ENCODE measurements at places on chromosomes 4 and X. TPM values are rescaled to one million over a fixed set of nuclear protein-coding genes. Genes with fewer than 3 reads are reported as not detected.
A peak's percentile ranks its signal among the peaks of the same experiment; 100 is the strongest.

DNA sequence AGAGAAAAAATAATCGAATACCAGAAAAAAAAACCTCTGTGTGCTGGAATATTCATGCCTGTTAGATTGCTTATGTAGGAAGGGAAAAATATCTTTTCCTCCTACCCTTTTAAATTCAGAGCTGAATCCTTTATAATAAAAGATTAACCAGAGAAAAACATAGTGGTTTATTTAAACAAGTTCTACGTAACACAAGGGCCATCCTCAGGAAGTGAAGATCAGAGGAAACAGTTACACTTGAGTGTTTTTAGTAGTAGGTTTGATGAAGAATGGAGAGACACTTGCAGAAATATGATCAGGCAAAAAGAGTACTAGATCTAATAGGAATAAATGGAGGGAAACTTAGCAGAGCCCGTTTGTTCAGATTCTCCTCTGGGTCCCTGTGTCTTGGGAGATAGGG, 66.3 kb downstream of the TMEM156 start:
- no peak overlapping the region for H3K27ac ChIP-seq
- H3K36me3 ChIP-seq, result no peaks in the 10 kb centered on the region
- no peak overlapping the region for H3K4me3 ChIP-seq
- no peak for DNase-seq

- no peaks in the 10 kb centered on the region for H3K27me3 ChIP-seq
- DNase-seq, result no peak
- no peaks in the 10 kb centered on the region for H3K4me1 ChIP-seq
- H3K4me3 ChIP-seq, result no peak overlapping the region
- no peak overlapping the region for H3K27ac ChIP-seq
Observed at GRCh38 chr4:81600520-81601357, 129.0 kb upstream of the RASGEF1B start.

DNA sequence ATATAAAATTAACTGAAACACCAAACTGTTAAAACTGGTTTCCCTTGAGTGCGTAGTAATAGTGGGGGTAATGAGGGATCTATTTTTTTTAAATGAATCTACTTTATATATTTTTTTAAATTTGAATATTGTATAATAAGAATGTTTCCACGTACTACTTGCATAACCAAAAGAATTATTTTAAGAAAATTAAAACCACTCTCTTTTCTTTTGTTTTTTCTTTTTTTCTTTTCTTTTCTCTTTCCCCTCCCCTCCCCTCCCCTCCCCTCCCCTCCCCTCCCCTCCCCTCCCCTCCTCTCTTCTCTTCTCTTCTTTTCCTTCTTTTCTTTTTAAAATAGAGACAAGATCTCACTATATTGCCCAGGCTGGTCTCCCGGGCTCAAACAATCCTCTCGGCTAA, 166.9 kb upstream of the MID1 start:
- H3K4me3 ChIP-seq, result no peak overlapping the region
- H3K27me3 ChIP-seq, result peaks cover 36% of the 10 kb centered on the region
- no peak for DNase-seq
- peaks cover 5% of the 10 kb centered on the region for H3K36me3 ChIP-seq
- no peak overlapping the region for H3K27ac ChIP-seq

DNA sequence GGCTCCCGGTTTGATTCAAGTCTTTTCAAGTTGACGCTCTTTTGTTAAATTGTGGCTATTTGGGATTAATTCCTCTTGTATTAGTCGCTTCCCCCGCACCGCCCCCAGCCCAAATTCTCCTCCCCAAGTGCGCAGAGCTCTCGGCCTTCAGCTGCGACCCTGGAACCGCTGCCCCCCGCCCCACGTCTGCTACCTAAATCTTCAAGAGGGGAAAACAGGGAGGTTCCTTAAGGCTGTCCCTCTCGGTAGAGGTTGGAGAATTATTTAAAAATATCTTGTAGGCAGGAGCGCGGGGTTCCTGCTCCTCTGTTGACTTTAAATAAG, 860 bp upstream of the RPS6KA3 start:
- peaks cover 17% of the 10 kb centered on the region for H3K4me1 ChIP-seq
- peak overlapping the region; percentile 96 for H3K27ac ChIP-seq
- H3K27me3 ChIP-seq, result peaks cover 12% of the 10 kb centered on the region

GRCh38 chrX:123157586-123157985, 26.5 kb upstream of the GRIA3 start:
- H3K36me3 ChIP-seq, result no peaks in the 10 kb centered on the region
- H3K4me1 ChIP-seq, result peaks cover 17% of the 10 kb centered on the region
- no peaks in the 10 kb centered on the region for H3K27me3 ChIP-seq
- no peak overlapping the region for H3K27ac ChIP-seq
- DNase-seq, result peak; percentile 83

Gene NAAA
- total RNA-seq, result 7.1 TPM
